ENCODE measurements at places on chromosomes 11 and 22. TPM values are rescaled to one million over a fixed set of nuclear protein-coding genes. Genes with fewer than 3 reads are reported as not detected.

FXYD6 gene
- total RNA-seq = 30.2 TPM

KCNJ1 gene
- not detected for total RNA-seq

DRD4 gene
- total RNA-seq = 0.22 TPM

SSH3 gene
- 14.9 TPM for total RNA-seq

UBQLNL gene
- not detected for total RNA-seq

USH1C gene
- not detected for total RNA-seq

LUZP2 gene
- not detected for total RNA-seq

SPI1 gene
- total RNA-seq = 8.3 TPM

AMBRA1 gene
- 14.2 TPM for total RNA-seq

POTEH gene
- not detected for total RNA-seq

LMO2 gene
- 8.4 TPM for total RNA-seq

MMP7 gene
- not detected for total RNA-seq

- no peak for DNase-seq
- H3K27ac ChIP-seq = no peak overlapping the region
- no peaks in the 10 kb centered on the region for H3K36me3 ChIP-seq
- H3K4me3 ChIP-seq = no peak overlapping the region
Observed at GRCh38 chr11:61675826-61676225, 4.4 kb upstream of the DAGLA start.

DNA sequence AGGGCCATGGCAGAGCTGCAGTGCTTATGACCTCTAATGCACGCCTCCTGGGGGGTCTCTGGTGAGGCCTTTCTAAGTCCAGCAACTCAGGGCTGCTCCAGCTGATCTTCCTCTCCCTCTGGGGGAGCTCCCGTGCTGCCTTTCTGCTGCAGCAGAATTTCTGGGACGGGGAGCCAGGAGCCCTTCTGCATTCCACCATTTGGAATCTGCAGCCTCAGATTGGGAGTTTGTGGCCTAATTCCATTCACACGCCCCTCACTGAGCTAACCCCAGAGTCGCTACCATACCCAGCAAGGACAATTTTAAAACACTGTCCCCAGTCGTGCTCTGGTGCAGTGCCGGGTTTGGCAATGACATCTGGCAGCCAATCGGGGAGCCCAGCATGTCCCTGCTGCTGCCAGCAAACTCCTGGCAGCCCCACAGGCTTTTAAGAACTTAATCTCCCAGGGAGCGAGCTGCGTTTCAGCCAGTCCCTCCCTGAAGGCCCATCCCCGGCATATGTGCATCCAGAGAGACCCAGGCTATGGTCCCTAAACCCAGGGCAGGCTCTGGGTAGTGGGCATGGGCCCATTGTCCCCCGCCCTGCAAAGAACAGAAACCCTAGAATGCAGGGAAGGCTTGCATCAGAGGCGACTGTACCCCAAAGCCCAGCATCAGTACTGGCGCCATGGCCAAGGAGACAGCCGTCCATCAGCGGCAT is 4.7 kb downstream of the SHANK2 start:
- H3K36me3 ChIP-seq = no peaks in the 10 kb centered on the region
- H3K27me3 ChIP-seq = peaks cover 100% of the 10 kb centered on the region
- no peak overlapping the region for H3K27ac ChIP-seq

DNA sequence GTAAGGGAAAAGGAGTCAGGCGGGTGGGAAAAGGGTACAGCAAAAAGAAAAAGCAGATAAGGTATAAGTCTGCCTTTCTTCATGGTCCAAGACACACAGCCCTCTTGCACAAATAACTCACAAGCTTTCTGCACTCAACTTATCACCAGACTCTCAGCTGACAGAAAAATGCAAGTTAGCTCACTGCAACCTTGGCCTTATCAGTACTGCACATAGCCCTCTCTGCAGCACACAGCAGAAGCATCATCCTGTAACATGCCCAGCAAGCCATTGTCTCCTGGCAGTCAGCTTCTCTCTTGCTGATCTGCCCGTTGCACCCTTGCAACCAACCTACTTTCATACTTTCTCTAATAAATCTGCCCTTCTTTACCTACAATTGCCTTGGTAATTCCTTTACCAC is 5.8 kb downstream of the ZBTB44 start:
- no peaks in the 10 kb centered on the region for H3K27me3 ChIP-seq
- H3K4me3 ChIP-seq = no peak overlapping the region
- peaks cover 5% of the 10 kb centered on the region for H3K36me3 ChIP-seq
- peak overlapping the region; percentile 35 for H3K27ac ChIP-seq
- peaks cover 53% of the 10 kb centered on the region for H3K4me1 ChIP-seq
- no peak for DNase-seq

DNA sequence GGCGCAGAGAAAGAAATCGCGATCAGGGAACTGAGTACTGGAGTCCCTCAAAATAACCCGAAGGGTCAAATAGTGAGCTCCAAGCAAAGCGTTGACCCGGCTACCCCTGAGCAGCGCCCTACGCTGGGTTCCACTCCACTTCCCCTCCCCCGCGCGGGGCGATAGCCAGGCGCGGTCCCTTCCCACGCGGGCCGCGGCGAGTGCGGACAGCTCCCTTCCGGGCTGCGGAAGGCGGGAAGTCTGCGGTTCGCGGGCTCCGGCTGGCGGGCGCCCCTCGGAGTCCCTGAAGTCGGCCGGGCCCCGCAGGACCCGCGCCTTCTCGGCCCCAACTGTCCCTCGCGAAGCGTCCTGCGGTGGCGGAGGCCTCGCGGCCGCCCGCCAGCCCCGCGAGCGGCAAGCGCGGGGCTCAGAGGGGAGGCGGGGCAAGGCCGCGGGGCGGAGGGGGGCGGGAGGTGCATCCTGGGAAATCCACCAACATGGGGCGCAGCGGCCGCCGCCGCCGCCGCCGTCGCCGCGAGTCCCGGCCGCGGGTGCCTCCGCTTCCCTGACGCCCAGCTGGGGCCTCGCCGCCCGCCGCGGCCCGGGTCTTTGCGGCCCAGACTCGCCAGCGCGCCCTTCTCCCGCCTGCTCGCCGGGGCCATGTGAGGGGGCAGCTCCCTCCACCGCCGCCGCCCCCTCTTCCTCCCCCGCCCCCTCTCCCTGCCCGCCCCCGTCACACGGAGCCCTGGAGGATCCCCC is at the start of gene QSER1:
QSER1 (plus strand) TSS at position 457 of the 738 bp plus-strand sequence. CDS start 315 bp downstream, outside the sequence.
- H3K4me3 ChIP-seq = peak within 1 kb of the TSS; percentile 96
- no peaks in the 10 kb centered on the region for H3K36me3 ChIP-seq
- DNase-seq = peak; percentile 81

DNA sequence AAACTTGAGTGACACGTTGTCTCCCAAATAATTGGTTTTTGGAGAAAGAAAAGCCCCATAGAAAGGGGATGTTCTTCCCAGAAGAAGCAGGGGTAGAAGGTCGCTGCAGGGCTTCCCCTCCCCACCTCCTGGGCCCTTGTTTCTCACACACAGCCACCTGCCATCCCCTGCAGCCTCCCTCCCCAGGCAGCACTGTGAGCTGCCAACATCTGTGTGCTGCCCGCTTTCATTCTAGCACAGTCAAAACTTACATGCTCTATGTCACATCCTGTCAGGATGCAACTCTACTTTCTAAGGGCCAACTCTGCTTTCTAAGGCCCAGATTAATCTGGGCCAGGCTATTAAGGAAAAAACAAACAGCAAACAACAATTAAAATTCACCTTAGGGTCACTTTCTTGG is 309.4 kb upstream of the ZC3H12C start:
- no peaks in the 10 kb centered on the region for H3K36me3 ChIP-seq
- H3K27me3 ChIP-seq = peaks cover 5% of the 10 kb centered on the region
- H3K4me3 ChIP-seq = no peak overlapping the region
- no peak for DNase-seq

- H3K4me3 ChIP-seq = no peak overlapping the region
- H3K27me3 ChIP-seq = no peaks in the 10 kb centered on the region
Observed at GRCh38 chr11:7501251-7501650, 12.5 kb upstream of the PPFIBP2 start.

- H3K4me1 ChIP-seq = peaks cover 13% of the 10 kb centered on the region
- no peak for DNase-seq
- no peaks in the 10 kb centered on the region for H3K36me3 ChIP-seq
Observed at GRCh38 chr11:133137939-133138338, 394.4 kb downstream of the OPCML start.

- H3K27me3 ChIP-seq = peaks cover 86% of the 10 kb centered on the region
- H3K4me3 ChIP-seq = peak overlapping the region; percentile 77
- H3K36me3 ChIP-seq = no peaks in the 10 kb centered on the region
- H3K27ac ChIP-seq = no peak overlapping the region
- DNase-seq = no peak
Observed at GRCh38 chr11:124875401-124875800, 10.2 kb downstream of the ROBO3 start.

DNA sequence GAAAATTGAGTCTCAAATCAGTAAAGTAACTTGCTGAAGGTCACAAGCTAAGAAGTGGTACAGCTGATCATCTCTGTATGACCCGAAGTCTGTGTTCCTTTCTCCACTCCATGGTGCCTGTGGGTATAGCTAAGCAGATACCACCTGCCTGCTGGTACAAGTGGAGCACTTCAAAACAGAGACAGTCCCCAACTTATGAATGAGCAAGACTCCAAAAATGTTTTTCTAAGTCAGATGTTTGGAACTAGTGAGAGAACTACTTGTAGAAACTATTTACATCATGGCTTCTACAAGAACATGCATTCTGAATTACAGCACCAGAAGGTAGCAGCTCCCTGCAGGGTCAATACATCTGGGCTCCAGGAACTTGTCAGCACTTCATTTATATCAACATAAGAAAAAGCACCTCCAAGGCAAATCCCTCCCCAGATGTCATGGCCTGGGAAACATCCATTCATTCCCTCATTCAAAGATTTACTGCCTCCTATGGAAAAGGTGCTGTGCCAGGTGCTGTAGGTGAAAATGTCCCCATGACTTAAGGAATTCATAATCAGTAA is 94.7 kb downstream of the SERGEF start:
- DNase-seq = no peak
- H3K36me3 ChIP-seq = peaks cover 5% of the 10 kb centered on the region
- H3K4me1 ChIP-seq = peaks cover 12% of the 10 kb centered on the region
- no peak overlapping the region for H3K27ac ChIP-seq
- H3K27me3 ChIP-seq = no peaks in the 10 kb centered on the region

DNA sequence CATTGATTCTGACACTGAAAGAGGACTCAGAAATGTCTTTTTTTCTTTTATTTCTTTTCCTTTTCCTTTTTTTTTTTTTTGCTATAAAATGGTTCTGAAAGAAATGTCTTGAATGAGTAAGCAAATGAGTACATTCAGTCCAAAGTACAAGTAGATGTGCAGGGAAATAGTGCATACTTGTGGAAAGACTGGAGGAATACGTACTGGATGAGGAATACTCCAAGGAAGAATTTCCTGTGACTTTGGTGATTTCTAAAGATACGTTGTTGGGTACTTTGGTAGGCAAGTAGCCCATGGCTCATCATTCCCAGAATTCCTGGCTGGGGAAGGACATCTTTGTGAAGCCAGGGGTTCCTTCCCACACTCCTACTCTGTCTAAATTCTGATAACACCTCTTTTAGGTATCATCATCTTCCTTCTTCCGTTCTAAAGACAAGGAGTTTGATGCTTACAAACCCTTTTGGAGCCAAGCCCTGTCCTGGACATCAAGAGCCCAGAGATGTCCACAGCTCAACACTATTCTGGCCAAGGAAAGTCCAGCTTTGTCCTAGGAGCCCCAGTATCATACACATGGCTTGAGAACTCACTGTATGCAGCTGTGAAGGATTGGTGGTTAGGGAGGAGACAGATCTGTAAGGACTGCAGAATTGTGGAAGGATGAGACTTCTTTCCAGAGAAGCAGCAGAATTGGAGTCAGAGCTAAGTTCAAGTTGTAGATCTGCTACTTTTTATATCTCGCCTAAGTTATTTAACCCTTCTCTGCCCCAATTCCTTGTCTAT is 4.8 kb upstream of the NUP98 start:
- H3K27ac ChIP-seq = no peak overlapping the region
- H3K36me3 ChIP-seq = no peaks in the 10 kb centered on the region
- H3K27me3 ChIP-seq = no peaks in the 10 kb centered on the region
- no peak overlapping the region for H3K4me3 ChIP-seq
- H3K4me1 ChIP-seq = peaks cover 9% of the 10 kb centered on the region
- no peak for DNase-seq

DNA sequence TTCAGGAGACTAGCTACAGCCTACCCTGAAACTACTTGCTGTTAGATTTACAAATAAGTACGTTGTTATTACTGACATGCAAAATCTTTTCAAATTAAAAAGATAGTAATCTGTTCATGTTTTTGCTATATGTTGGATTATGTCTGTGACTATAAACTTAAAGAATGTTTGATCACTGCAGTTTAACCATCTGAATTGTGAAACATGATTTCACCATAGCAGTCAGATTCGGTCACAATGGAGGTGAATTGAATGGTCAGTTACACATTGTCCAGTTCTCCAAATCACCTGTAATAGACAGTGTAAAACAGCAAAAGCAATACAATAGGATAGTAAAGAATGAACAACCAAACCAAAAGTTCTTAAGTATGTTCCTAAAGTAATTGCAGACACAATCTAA is 43.3 kb downstream of the CCDC83 start:
- DNase-seq = no peak
- no peaks in the 10 kb centered on the region for H3K4me1 ChIP-seq
- no peak overlapping the region for H3K4me3 ChIP-seq
- no peaks in the 10 kb centered on the region for H3K36me3 ChIP-seq
- no peak overlapping the region for H3K27ac ChIP-seq

GRCh38 chr11:121210445-121211080 is 82.0 kb upstream of the SC5D start:
- DNase-seq = no peak
- no peak overlapping the region for H3K4me3 ChIP-seq
- peaks cover 13% of the 10 kb centered on the region for H3K27me3 ChIP-seq
- H3K36me3 ChIP-seq = no peaks in the 10 kb centered on the region
- H3K27ac ChIP-seq = no peak overlapping the region

DNA sequence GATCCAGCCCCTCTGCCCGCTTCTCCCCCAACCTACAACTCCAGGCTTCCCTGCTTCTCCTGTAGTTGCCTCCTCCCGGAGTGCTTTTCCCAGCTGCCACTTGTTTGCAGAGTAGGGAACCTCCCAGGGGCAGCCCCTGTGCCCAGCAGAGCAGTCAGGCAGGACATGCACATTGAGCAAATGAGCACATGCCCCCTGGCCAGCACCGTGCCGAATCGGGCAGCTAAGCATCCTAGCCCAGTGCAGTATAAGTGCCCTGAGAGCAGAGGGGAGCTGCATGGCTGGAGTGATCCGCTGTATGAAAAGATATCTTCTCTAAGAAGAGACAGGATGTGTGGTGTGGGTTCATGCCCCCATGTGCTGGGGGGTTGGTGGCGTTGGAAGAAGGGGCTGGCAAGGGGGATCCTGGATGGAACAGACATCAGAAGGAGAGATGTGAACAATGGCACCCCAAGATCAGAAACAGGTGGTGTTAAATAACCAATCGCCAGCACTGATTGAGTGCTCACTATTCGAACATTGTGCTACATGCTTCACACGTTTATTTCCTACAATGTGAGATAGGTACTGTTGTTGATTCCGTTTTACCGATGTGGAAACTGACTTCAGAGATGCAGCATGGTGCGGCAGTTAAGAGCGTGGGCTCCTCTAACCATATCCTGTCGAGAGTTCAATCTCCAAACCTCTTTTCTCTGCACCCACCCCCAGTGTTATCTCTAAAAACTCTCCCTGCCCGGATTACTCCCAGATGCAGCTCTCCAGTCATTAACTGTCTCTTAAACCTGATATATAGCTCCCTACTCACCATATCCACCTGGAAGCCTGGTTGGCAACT is 1.2 kb downstream of the AIP start:
- DNase-seq = no peak
- H3K27ac ChIP-seq = peak overlapping the region; percentile 85
- peaks cover 38% of the 10 kb centered on the region for H3K4me1 ChIP-seq
- peaks cover 16% of the 10 kb centered on the region for H3K36me3 ChIP-seq
- peaks cover 3% of the 10 kb centered on the region for H3K27me3 ChIP-seq
- H3K4me3 ChIP-seq = peak overlapping the region; percentile 68

GRCh38 chr22:43090130-43090789 is 1.1 kb upstream of the TTLL1 start:
- H3K27ac ChIP-seq = peak overlapping the region; percentile 82
- H3K4me3 ChIP-seq = no peak overlapping the region
- no peaks in the 10 kb centered on the region for H3K36me3 ChIP-seq
- no peaks in the 10 kb centered on the region for H3K27me3 ChIP-seq
- H3K4me1 ChIP-seq = peaks cover 50% of the 10 kb centered on the region

All from left ventricle myocardium inferior (tissue), 1 donor.